Thymus (tissue), 14 donors: ENCODE measurements at places on chromosomes 3 and 15.

DNA sequence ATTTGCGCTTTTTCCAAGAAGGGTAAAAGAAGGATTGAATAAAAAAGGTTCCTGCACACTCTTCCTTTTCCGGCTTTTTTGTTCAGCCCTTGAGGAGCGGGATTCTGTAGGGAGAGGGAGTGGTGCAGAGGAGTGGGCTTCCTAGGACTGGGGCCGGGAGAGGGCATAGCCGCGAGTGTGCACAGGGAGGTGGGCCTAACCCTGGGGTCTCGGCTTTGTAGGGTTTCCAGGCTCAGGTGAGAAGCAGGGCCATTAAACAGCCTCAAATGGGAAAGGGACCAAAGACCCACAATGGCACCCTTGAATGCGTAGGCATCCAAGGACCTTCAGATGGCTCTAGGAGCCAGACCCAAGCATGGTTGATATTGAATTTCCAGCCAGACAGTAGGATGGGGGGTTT, 35.4 kb upstream of the RAB6B start:
- DNase-seq = no peak

DNA sequence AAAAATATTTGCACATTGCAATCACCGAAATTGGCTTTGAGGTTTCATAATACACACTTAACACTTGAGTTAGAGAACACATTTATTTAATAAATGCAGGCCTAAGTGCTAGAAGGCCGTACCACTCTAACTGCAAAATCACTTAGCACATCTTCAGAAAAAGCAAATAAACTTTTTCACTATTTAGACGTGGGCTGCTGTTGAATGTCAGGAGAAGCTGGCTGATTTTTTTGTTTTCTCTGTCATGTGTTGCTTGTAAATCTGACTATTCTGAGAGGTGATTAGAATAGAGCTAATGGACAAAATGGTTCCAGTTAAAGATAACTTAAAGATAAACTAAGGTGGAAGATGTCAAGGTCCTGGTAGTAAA, 265.1 kb downstream of the FOXP1 start:
- no peak for DNase-seq

DNA sequence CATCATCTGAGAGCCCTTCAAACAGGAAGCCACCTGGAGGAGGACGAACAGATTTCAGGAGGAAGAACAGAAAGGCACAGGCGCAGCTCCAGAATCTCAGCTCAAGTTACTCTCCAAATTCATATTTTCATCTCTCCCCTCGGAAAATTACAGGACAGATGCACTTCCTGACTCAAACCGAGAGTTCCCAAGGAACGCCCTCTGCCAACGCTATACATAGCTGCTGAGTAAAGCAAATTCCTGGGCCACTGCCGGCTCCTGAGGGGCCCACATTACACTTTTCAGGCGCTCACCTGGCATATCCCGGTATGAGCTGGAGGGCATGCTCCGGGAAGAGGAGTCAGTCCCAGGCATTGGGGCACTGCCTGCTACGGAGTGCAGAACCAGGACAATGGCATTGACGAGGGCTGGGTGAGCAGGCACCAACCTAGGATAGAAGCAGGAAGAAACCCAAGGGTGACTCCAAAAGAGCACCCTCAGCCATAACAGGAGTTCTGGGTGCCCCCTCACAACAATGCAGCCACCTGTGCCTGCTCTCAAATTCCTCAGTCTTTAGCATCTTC, 11.2 kb downstream of the UBL7 start:
- DNase-seq = no peak

- DNase-seq = no peak
Observed at GRCh38 chr3:149667576-149667975, 9.8 kb upstream of the WWTR1 start.

GRCh38 chr15:59696332-59696731, 7.2 kb upstream of the BNIP2 start:
- DNase-seq = no peak

DNA sequence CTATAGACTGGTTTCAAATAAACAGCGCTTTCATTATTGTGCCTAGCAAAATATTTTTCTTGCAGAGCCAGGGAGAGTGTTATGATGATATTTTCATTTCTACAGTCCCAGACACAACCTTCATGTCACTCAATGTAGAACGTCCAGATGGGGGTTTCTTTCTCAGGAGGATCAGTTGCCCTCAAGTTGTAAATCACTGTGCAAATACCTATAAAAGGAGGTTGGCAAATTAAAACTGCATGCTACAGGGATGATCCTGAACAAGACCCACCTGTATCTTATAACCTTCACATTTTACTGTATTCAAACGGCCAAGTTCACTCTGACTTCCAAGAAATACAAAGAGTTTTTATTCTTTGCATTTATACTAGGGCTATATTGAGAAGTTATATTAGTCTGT, 486.0 kb downstream of the EDEM1 start:
- DNase-seq = no peak

DNA sequence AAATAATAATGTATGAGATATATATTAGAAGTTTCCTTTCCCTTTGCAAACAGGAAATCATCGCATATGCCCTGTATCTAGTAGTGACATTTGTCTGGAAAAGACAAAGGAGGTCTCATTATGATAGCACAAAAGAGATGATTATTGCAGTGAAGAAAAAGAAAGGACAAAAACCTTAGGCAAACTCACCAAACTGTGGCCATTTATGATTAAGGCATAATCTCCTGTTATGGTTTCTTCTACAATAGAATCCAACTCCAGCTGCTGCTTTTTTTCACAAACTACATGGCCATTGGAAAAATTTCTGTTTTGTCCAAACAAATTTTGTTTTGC, 218.2 kb downstream of the ATP8B4 start:
- DNase-seq = no peak
